Right atrium auricular region (tissue), 2 donors: ENCODE measurements at places on chromosomes 1 and 21. TPM values are rescaled to one million over a fixed set of nuclear protein-coding genes. Genes with fewer than 3 reads are reported as not detected.

The KIF21B gene
- 0.48 TPM for total RNA-seq

The SUSD4 gene
- 8.9 TPM for total RNA-seq

- H3K36me3 ChIP-seq, result no peaks in the 10 kb centered on the region
- no peaks in the 10 kb centered on the region for H3K4me1 ChIP-seq
- H3K4me3 ChIP-seq, result no peak overlapping the region
Observed at GRCh38 chr1:50447961-50448360, 24.7 kb upstream of the DMRTA2 start.

- H3K27ac ChIP-seq, result no peak overlapping the region
- no peaks in the 10 kb centered on the region for H3K4me1 ChIP-seq
- no peak for DNase-seq
- no peaks in the 10 kb centered on the region for H3K36me3 ChIP-seq
- no peak overlapping the region for H3K4me3 ChIP-seq
- no peaks in the 10 kb centered on the region for H3K27me3 ChIP-seq
Observed at GRCh38 chr1:53316766-53317581, 10.9 kb downstream of the LRP8 start.

DNA sequence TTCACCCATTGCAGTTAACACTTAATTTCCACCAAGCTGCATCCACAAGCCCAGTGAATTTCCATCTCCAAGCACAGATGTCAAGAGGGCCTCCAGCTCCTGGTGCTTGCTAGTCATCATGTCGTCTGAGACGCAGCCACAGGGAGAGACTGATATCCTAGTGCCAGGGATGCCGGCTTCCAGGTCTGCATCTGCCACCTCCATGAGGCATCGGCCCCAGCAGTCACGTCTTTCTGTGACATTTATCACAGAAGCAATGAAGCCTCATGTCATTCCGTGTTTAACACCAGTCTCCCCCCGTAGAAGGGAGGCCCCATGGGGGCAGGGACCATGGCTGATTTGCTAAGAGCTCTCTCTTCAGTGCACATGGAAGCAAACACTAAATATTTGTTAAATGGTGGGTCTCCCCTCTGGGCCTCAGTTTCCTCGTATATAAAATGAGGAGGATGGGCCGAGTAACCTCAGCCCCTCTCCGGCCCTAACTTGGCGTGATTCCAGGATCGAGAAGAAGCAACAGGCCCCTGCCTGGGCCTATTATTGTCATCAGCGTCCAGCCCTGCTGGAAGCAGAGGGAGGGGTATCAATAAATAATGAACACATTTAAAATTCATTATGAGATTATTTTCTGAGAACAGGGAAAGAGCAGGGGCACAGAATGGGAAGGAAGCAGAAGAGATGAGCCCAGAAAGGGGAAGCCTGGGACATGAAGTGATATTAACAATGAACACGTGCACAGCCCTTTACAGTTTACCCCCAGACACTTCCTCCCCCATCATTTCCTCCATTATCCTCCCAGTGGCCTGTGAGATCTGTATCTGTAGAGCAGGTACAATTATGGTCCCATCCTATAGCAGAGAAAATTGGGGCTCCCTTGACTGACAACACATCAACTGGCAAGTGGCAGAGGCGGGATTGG lies 837 bp upstream of the C1QB start:
- DNase-seq, result no peak
- H3K4me3 ChIP-seq, result no peak overlapping the region
- H3K4me1 ChIP-seq, result no peaks in the 10 kb centered on the region
- no peaks in the 10 kb centered on the region for H3K27me3 ChIP-seq

The ABCG1 gene
- total RNA-seq, result 12.3 TPM

The KMO gene
- total RNA-seq, result 0.35 TPM
